ENCODE measurements at places on chromosomes 6 and 20.

DNA sequence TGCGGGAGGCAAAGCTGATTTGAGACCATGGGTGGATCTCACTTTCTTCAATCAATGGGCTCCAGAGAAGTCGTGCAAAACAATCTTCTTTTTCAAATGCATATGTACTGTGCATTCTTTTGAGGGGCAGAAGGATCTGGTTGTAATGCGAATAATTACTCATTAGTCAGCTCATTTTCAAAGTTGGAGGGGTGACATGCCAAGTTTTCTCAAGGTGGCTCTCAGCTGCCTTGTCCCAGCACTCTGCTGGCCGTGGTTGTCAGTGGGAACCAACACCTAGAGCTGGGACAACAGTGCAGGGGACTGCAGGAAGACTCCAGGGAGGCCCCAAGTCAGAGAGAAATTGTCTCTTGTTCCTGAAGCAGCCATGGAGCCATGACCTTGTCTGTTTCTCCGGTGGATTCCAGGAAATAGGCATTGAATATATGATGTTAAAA lies 25.3 kb downstream of the MYT1 start:
- DNase-seq, result no peak

- no peak for DNase-seq
Observed at GRCh38 chr6:53441035-53441493, 92.3 kb upstream of the ELOVL5 start.

DNA sequence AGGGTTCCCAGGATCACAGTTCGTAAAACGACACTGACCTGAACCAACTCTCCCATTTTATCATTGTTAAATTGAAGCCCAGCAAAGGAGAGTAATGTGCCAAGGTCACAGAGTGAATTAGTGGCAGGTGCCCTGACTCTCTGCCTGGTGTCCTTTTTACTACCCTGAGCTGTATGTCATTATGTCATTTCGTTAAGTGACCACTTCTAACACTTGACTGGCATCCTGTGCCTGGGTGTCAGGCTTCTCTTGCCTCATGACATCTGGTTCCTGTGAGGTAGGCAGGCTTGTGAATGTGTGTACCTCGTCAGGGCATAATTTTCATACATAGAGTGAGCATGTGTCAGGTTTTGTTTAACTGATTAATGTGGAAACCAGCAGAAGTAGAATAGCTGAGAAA lies 48.6 kb downstream of the RALY start:
- DNase-seq, result no peak

DNA sequence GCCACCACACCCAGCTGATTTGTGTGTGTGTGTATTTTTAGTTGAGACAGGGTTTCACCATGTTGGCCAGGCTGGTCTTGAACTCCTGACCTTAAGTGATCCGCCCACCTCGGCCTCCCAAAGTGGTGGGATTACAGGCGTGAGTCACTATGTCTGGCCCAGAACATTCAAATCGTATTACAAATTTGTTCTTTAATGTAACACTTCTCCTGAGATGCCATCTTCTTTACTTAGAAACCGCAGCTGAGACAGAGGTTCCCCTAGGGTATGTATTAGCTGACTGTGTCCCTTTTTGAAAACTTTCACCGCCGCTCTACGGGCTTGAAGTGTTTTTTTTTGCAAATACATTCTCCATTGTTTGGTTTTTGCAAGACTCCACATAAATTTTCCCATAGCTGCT lies 62.6 kb downstream of the TOX2 start:
- DNase-seq, result no peak

DNA sequence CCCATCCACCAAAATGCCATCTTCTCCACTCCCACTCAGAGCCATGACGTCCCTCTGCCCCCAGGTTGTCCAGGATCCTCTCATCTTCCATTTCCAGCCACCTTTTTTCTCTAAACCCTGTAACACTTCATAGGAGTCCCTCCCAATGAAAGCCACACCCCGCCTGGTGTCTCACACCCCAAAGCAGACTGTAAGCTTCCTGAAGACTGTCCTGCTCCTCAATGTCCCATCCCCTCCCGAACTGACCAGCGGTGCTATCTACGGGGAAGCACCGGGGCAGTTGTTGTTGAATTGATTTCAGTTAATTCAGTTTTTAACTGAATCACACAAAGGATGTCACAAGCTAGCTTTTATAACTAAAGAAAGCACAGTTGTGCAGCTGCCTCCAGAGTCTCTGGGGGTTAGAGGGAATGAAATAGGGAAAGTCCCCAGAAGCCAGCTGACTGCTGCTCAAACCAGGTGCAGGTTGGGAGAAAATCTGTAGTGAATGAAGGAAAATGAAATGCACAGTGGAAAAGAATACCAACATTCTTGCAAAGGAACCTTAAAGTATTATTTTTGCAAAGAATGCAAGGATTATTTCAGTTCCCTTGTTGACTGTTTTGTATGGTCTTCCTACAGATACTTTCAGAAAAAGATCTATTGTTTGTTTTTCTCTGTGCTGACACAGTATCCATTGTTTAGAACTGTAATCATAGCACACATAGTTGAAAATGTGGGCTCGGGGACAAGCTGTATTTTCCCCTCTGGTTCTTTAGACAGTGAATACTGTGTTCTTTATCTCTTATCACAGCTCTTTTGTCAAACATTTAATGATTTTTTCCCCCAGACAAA lies 222.6 kb upstream of the QKI start:
- no peak for DNase-seq
